ENCODE measurements at places on chromosomes 2 and 18.

DNA sequence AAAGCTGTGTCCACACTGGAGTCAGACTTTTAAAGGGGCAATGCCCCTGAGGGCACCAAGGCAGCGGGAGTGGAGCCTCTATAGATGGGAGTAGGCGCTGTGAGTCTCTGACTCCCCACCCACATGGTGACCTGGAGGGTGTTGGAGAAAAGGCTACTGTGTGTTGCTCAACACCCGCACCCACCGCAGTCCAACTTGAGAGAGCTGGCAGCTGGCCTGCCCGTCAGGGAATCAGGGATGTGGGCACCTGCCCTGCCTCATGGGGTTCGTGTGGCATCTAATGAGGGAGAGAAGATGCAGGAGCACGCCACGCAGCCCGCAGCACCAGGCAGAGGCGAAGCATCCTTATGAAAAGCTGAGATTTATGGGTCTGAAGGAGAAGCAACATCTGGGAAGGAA is 84.2 kb downstream of the KLHL29 start:
- DNase-seq, result no peak

- DNase-seq, result no peak
Measured at GRCh38 chr2:160294889-160295288, 94.8 kb upstream of the ITGB6 start.

DNA sequence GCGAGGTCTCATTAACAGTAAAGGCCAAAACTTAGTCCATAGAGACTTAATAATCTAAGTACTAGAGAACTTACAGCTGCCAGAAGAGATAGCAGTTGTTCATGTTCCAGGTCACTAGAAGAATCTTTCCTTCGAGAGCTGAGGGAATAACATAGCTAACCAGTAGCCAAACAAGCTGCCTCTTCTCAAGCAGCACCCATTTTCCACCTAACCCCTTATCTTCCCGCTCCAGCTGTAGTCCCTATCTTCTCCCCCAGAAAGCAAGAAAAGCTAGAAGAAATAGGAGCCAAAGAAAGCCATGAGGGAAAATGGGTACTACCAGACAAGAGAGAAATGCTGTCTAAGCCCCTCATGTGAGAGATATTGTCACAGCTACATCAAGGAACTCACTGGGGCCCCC is 24.0 kb downstream of the SULT1C4 start:
- no peak for DNase-seq

GRCh38 chr2:201674298-201674697 is 24.1 kb downstream of the MPP4 start:
- no peak for DNase-seq

GRCh38 chr2:212097001-212097400 is 441.6 kb downstream of the ERBB4 start:
- no peak for DNase-seq

DNA sequence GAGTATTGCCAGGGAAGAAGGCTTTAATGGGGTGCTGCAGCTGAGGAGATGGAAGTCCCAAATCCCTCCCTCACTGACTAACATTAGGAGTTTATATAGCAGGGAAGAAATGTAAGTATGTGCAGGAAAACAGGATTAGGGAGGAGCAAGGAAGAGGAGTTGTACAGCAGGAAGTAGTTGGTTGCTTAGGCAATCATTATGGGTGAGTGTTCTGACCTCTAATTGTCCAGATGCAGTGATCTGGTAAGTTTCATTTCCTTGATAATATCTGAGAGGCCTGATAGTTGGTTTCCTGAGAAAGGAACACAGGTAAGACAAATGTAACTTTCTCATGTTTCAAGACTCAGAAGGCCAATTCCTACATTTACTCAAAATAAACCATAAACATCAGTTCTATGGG is 331.9 kb upstream of the GULP1 start:
- DNase-seq, result no peak

DNA sequence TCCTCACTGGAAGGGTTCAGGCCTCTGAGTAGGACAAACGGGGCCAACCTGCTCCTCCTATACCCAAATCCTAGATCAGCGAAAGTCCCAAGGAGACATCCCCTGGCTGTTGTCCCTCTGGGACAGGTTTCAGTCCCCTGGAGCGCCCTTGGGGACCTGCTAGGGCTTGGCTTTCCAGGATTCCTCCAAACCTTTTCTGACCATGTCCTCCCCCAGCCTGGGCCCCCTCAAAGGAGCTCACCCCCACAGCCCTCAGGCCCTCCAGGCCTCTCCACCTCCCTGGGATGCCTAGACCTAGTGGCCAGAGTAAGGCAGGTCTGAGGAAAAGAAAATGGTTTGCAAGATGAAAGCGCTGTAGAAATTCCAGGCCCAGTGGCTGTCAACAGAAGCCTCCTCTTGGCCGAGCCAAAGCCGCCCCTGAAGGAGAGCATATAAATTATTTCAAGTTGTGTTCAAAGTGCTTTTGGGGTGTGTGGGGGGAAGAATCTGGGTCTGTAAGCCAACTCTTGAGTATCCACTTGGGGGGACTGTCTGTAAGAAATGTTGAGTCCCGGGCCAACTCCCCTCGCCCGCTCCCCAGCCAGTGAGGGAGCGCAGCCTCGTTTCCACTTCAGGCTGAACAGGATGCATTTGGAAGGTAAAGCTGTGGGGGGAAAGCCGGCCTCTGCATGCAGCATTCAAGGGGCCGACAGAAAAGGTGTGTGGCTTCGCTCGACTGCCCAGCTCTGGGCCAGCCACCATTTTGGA is 158.6 kb downstream of the DYSF start:
- DNase-seq, result no peak

DNA sequence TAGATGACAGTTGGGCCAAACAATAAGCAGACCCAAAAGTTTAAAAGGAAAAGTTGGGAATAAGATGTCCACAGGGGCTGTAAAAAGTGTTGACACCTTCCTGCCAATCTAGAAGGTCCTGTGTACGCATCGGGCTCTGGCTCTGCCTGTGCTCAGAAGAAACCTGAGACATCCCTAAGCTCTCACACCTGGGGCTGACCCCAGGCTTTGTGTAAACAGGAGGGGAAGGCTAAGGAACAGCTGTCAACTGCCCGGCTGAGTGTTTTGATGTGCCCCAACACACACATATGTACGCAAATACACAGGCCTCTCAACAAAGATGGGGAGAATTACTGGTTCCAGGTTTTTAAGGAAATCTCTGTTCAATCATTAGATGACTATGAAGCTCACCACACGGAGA is 59.5 kb downstream of the TMEM131 start:
- peak; percentile 46 for DNase-seq

GRCh38 chr2:232574674-232575403 is 24.4 kb downstream of the EIF4E2 start:
- DNase-seq, result no peak

- no peak for DNase-seq
Measured at GRCh38 chr2:108271691-108272253, 16.9 kb upstream of the SULT1C2 start.

GRCh38 chr2:239290618-239291474 is 110.0 kb downstream of the HDAC4 start:
- DNase-seq, result peak; percentile 69

All from NCI-H2081 (cell line).